ENCODE measurements at places on chromosomes 13 and 19.

GRCh38 chr19:41570179-41570578 lies 5.8 kb upstream of the CEACAM21 start:
- no peak for DNase-seq

- no peak for DNase-seq
Observed at GRCh38 chr19:16536130-16536529, 6.1 kb downstream of the CHERP start.

GRCh38 chr13:79675931-79676660 lies 195.1 kb downstream of the NDFIP2 start:
- DNase-seq, result no peak

- no peak for DNase-seq
Observed at GRCh38 chr13:79935121-79935520, 405.8 kb downstream of the SPRY2 start.

DNA sequence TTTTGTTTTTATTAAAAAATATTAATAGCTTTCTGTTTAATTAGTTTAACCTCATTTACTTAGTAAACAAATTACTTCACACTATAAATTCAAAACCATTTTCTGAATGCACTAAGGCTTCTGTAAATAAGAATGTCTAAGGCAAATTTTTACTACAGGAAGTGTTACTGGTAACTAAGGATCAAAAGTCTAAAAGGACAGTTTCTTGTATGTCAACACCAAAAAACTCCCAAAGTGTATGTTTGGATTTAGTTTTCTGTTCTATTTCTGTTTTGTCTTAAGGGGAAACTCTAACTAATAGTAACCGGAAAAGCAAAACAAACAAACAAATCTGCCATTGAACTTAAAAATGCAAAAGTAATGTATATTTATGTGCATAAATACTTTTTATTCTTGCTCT lies 24.7 kb downstream of the PRR20E start:
- no peak for DNase-seq

DNA sequence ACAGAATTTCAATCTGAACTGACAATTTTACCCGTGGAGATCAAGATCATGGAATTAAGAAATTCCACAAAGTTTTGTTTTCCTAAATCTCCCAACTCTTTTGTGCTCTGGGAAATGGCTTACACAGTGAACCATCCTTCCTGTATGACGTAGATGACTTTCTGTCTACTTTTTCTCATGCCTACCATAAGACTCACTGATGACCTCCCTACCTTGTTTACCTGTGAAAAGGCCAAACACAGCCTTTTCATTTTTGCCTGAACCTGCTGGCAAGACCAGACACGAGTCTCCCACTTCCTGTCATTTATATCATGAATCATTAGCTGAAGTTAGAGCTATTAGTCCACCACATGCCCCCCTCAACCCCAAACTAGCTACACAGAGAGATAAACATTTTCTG lies 4.6 kb upstream of the KBTBD6 start:
- DNase-seq, result no peak

GRCh38 chr13:39170711-39171110 lies 132.5 kb downstream of the NHLRC3 start:
- DNase-seq, result no peak

- no peak for DNase-seq
Observed at GRCh38 chr13:73040484-73040883, 18.3 kb upstream of the KLF5 start.

DNA sequence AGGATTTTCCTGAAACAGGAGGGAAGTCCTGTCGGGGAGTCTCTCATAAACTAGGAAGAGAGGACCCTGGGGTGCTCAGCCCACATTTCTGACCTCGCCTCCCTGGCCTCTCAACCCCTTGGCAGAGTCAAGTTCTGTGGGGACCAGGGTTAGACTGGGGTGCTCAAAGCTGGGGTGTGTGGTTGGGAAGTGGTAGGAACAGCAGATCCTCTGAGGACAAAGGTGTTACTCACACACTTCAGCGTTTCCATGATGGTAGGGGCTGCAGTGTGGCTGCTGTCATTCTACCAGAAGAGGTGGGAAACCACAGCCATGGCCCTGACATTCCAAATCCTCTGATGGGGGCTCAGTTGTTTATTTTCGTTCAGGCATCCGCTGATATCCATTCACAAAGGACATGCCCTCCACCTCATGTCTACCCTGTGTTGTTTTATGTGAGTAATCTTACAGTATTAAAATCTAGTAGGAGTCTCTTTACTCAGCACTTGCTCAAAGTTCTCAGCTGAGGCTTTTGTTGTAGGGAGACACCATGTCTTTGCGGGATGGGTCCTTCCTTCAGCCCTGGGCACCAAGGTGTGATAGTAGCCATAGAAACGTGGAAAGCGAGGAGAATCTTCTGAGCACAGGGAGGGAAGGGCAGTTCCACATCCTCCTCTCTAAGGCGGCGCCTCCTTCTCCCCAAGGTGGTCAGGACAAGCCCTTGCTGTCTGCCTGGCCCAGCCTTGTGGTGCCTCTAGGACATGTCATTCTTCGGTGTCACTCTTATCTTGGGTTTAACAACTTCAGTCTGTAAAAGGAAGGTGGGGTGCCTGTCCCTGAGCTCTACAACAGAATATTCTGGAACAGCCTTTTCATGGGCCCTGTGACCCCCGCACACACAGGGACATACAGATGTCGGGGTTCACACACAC lies 1.5 kb downstream of the KIR2DL3 start:
- no peak for DNase-seq

DNA sequence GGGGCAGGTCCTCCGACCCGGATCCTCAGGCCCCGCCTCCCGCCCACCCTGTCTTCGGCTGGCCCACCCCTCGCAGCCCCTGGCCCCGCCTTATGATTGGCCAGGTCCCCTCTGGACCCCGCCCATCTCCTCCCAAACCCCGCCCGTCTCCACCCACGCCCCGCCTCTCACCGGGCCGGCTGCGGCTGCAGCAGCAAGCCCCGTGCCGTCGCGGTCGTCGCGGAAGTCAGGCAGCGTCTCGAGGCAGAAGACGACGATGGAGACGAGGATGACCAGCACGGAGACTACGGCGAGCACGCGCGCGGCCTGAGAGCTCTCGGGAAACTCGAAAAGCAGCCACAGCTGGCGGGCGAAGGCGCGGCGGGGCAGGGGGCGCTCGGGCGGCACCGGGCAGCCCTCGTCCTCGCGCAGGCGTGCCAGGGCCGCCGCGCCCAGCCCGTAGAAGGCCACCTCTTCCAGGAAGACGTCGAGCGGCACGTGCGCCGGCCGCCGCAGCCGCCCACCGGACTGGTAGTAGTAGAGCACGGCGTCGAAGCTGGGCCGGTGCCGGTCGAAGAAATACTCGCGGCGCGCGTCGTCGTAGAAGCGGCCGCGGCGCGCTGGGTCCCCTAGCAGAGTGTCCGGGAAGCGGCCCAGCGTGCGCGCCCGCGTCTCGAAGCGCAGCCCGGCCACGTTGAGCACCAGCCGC lies 495 bp downstream of the KCNA7 start:
- DNase-seq, result no peak

DNA sequence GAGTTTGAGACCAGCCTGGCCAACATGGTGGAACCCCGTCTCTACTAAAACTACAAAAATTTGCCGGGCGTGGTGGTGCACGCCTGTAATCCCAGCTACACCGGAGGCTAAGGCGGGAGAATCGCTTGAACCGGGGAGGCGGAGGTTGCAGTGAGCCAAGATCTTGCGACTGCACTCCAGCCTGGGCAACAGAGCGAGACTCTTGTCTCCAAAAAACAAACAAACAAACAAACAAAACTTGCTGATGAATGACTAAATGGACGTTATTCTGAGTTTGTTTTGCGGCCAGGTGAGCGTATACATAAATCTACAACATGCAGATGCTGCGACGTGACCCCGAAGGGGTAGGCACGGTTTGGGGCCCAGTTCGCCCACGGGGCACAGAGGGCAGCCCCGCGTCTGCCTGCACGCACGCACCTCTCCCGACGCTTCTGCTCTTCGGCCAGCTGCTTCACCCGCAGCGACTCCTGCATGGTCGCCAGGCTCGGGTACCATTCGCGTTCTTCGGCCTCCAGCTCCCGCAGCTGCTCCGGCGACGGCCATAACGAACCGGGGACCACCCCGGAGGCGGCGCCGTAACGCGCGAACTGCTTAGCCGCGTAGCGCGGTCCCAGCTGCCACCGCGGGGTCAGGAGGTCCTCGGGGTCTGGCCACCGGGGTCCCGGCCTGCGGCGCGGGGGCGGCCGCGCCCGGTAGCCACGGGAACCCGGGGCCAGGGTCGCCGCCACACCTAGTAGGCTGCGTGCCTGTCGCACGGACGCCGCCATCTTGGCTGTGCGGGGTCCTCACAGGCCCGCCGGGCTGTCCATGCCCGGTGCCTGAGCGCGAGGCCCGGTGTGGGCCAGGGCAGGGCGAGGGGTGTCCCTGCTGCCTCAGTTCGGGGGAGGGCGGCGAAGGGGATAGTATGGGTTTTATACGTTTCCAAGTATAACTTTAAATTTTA lies at the start of gene GADD45GIP1:
Gene GADD45GIP1 (minus strand): TSS at position 778 of the 943 bp plus-strand sequence. CDS start 11 bp downstream, at position 767.
- peak; percentile 69 for DNase-seq

DNA sequence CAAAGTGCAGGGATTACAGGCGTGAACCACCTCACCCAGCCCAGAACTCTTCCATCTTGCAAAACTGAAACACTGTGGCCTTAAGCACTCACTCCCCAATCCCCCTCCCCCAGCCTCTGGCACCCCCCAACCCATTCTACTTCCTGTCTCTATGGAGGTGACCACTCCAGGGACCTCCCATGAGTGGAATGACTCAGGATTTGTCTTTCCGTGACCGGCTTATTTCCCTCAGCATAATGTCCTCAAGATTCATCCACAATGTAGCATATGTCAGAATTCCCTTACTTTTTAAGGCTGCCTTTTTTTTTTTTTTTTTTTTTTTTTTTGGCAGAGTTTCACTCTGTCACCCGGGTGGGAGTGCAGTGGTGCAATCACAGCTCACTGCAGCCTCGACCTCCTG lies 3.6 kb upstream of the F2RL3 start:
- DNase-seq, result no peak

GRCh38 chr13:59356607-59357006 lies 807.1 kb downstream of the DIAPH3 start:
- DNase-seq, result peak; percentile 84

- peak; percentile 25 for DNase-seq
Observed at GRCh38 chr13:34155931-34156607, 338.1 kb downstream of the RFC3 start.

- DNase-seq, result no peak
Observed at GRCh38 chr19:19056636-19057275, 7.0 kb upstream of the SLC25A42 start.

GRCh38 chr13:42656958-42657357 lies 83.0 kb downstream of the TNFSF11 start:
- DNase-seq, result no peak

- no peak for DNase-seq
Observed at GRCh38 chr13:32967584-32968182, 48.5 kb upstream of the KL start.

- no peak for DNase-seq
Observed at GRCh38 chr13:92473765-92474475, 752.7 kb upstream of the GPC6 start.

DNA sequence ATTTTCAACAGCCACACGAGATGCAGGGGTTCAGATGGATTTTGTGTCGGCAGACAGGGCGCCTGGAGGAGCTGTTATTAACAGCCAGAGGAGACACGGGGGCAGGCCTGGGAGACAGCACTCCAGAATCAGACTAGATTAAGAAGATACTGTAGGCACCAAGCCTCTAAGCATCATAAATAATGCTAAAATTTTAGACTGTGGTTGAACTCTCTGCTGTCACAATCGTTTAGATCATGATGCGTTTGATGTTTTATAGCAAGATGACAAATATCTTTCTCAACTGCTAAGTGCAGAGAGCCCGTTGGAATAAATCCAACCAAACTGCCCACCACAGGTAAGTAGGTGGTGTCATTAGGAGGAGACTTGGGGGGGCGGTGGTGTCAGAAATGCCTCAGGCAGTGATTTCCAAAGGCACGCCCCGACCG lies 63.9 kb downstream of the CEBPG start:
- no peak for DNase-seq

- DNase-seq, result no peak
Observed at GRCh38 chr19:56949626-56950025, 109.1 kb upstream of the PEG3 start.

DNA sequence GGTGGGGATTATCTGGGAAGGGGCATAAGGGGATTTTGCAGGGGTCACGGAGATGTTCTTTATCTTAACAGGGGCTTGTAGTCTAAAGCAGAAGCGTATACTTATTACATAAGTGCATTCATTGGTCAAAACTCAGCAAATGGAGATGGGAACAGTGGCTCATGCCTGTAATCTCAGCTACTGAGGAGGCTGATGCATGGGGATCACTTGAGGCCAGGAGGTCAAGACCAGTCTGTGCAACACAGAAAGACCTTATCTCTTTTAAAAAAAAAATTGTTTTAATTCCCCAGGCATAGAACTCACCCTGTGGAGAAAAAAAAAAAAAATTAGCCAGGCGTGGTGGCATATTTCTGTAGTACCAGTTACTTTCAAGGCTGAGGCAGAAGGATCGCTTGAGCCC lies 18.9 kb downstream of the FAM187B start:
- DNase-seq, result no peak

- no peak for DNase-seq
Observed at GRCh38 chr19:16013851-16014840, 62.1 kb upstream of the TPM4 start.

DNA sequence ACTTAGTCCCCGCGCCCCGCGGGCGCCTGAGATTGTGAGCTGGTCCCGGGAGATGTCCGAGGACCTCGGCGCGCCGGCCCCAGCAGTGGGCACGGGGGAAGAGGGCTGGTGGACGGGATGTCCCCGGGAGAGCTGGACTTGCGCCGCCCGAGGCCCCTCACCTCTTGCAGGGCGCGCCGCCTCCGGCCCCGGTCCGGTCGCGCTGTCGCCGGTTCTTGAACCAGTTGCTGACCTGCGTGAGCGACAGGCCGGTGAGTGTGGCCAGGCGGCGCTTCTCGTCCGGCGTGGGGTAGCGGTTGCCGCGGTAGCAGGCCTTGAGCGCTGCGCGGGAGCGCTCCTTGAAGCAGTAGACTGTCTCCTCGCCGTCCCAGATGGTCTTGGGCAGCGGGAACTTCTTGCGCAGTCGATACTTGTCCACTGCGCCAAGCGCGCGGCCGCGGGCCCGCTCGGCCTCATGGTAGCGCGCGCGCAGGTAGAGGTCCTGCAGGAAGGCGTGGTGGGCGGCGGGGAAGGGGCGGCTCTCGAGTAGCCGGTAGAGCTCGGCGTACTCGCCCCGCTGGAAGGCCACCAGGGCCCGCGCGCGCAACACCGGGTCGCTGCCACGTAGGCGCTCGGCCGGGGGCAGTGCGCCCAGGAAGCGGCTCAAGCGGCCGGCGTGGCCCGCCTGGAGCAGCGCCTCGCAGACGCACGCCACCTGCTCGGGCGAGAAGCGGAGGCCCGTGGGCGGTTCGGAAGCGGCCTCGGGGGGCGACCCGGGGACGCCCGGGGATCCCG lies 984 bp downstream of the SIX5 start:
- DNase-seq, result no peak

GRCh38 chr13:104385404-104385803 lies 1319.2 kb upstream of the SLC10A2 start:
- DNase-seq, result no peak

- peak; percentile 87 for DNase-seq
Observed at GRCh38 chr19:13117772-13118423, at the start of gene NACC1. TSS of gene NACC1 (plus strand) at chr19:13118264. CDS start at chr19:13135208, 16,944 bp downstream.
